Activated CD4-positive, alpha-beta T cell treated with anti-CD3 and anti-CD28 coated beads for 4 hours (primary cell): ENCODE measurements at places on chromosomes 13 and 19.
A peak's percentile ranks its signal among the peaks of the same experiment; 100 is the strongest.

- DNase-seq: no peak
Observed at GRCh38 chr19:52599241-52599640, 29.2 kb downstream of the ZNF701 start.

DNA sequence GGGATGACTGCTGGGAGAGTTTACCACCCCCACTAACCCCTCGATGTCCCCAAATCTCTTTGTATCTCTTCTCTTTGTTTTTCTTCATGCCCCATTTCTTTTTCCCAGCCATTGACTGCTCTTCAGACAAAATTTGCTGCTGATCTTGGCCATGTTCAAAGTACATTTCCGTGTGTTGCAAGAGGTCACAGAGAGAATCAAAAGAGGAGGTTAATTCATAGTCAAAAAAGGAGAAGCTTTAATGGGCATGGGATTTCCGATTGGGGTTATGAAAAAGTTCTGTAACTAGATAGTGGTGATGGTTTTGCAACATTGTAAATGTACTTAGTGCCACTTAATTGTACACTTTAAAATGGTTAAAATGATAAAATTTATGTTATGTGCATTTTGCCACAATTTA is 121.1 kb downstream of the FLT1 start:
- DNase-seq: no peak

DNA sequence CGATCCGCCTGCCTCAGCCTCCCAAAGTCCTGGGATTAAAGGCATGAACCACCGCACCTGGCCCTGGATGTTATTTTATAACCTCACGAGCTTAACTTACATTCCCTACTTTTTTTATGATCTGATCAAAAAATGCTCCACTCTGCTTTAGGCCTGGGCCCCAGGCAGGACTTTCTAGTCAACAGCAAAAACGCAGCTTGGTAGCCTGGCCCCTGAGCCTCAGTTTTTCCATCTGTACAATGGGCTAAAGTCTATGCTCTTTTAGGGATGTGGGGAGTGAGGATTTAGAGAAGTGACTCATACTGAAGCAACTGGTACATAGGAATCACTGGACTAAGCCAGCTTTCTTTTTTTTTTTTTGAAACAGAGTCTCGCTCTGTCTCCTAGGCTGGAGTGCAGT is 11.9 kb upstream of the PIK3R2 start:
- DNase-seq: no peak

DNA sequence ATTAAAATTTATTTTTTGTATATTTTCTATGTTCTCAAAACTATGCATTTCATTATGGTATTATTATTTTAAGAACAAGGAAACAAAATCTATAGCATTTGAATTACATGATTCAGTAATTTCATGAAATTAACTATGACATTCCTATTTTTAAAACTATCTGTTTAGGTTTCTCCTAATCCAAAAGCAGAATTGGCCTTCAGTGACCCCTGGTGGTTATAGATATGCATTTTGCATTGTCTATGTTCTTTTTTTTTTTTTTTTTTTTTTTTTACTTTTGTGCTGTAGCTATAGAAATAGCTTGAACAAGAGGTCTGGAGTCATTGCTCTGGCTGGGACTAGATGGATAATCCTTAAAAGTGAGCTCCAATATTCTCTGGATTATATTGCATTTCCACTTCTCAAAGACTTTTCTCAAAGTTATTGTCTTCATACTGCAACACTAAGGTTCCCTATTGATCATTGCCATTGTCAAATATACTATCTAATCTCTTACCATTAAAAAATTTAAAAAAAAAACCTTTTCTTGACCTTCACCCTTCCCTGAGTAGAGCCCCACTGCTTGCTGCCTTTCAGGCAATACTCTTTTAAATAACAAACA is 15.9 kb upstream of the DNAJC3 start:
- no peak for DNase-seq

GRCh38 chr13:77565635-77566034 is 30.1 kb downstream of the SCEL start:
- no peak for DNase-seq

DNA sequence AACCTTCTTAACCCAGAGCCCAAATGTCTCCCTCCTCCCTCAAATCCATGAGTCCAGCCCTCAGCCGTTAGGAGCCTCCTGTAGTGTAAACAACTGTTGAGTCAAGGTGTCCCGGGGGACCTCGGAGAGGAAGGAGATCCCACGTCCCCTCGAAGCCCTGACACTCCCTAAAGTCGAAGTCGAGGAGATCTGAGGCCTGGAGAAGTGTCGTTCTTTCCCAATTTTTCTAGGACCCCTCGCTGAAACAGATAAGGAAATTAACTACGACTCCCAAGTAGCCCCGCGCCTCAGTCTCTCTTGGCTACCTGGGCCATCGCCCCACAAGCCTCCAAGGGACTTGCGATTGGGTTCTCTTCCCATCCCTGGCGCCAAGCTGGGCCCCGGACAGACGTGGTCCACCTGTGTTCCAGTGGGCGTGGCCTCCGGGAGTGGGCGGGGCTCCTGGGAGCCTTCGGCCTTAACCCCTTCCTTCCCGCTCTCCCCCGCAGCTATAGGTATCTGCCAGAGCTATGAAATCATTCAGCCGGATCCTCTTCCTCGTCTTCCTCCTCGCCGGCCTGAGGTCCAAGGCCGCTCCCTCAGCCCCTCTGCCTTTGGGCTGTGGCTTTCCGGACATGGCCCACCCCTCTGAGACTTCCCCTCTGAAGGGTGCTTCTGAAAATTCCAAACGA is 869 bp downstream of the GFY start:
- DNase-seq: no peak

DNA sequence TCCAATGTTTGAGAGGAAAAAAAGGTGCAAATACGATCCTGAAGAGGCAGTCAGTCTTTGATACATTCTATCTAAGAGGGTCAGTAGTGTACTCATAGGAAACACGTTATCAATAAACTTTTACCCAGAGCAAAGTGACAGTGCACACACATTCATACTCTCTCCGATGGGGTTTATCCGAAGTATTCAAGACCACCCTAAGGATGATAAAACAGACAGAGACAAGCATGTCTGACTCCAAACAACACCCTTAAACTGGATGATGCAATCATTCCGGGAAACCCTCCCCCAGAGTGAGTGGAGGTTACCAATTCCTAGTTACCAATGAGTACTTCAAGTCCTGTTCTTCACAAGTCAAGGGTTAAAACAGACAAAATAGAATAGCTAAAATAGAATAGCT is 79.1 kb downstream of the DNAJC3 start:
- no peak for DNase-seq

DNA sequence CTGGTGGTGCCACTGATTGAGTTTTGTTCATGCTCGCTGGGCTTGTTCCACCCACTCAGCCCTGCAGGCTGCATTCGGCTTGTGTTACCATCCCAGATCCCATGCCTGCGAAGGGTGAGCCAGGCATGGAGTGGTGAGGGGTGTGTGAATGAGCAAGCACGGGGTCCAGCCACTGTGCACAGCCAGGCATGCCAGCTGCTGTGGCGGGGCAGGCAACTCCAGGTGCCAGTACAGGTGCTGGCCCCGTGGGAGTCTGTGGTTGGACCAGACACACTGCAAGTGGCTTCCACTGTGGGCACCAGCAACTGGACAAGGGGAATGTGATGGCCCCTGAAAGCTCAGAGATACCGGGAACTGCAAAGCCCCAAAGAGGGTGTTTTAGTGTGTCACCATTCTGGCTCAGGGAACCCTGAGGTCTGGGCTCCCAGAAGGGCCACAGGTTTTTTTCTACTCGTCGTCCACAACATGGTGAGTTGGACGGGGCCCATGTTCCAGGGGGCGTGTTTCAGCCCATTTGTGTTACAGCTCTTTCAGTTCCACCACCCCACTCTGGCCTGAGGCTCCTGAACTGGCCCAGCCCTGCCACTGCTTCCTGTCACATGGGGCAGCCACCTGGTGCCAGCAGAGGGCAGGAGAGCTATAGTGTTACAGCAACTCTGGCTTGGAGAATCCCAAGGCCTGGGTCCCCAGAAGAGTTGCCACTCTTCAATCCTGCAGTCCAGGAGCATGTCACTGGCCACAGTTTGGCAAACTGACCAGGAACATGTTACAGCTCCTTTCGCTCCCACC is 217.0 kb upstream of the OBI1 start:
- no peak for DNase-seq

DNA sequence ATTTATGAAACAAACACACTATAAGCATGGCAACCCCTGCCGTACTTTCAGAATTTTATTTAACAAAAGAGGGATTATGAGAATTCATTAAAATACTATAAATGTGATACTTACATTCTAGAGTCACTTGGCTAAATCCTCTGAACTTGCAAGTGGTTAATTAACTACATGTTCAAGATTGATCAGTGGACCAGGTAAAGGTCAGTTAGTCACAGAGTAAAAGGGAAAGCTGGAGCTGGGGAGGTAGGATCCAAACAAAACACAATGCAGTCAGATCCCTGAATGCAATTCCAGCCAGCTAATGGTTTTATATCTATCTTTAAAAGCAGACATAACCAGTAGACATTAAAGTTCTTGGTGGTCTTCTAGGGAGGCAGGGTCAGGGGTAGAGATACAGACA is 270.5 kb downstream of the DIAPH3 start:
- DNase-seq: no peak

DNA sequence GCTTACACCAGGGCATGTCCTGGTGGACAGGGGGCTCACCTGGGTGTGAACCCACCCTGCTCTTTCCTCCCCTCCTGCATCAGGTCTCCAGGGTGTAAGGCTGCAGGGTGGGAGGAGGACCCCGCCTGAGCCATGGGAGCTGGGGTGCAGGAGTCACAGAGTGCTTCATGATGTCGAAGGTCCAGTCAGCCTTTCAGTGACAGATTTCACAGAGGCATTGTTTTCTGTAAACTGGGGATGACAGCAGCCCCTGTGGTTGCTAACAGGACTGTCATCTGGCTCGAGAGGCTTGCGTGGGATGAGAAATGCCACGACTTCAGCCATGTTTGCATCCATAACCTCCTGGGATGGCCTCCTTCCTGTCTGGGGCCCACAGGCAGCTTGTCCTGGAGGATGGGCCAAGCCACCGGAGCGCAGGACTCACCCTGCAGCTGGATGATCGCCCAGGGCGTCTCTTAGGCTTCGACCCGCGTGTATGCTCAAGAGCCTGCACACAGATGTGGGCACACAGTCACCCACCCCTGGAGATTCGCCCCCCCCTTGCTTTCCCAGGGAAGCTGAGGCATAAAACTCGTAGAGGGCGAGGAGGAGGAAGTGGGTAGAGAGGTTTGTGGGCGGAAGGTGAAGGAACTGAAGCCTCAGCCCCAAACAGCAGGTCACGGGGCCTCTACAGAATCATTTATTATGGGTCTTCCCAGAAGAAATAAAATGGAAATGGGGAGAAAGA is 4.9 kb downstream of the NANOS3 start:
- peak; percentile 38 for DNase-seq

- no peak for DNase-seq
Observed at GRCh38 chr19:14516746-14517438, 1.3 kb downstream of the DNAJB1 start.

GRCh38 chr13:28037399-28037798 is 48.9 kb upstream of the URAD start:
- DNase-seq: no peak

DNA sequence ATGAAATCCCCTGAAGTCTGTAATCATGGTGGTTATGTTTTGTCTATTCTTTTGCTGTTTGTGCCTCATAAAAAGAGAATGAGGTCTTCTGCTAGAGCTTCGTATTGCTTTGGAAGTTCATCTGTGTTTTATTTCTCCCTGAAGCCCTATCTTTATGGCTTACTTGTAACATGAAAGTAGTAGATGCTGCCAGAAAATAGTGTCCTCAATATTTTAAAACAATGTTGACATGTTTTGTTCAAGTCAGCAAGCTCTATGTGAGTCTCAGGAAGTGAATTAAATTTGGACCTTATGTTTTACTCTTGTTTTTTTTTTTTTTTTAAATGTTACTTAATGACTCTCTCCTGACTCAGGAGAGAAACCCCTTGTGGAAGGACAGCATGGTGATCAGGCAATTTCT is 130.5 kb downstream of the B3GLCT start:
- DNase-seq: no peak

- DNase-seq: no peak
Observed at GRCh38 chr13:24007979-24008620, 110.8 kb upstream of the C1QTNF9B start.

- peak; percentile 33 for DNase-seq
Observed at GRCh38 chr19:16367261-16367683, 42.6 kb downstream of the KLF2 start.

DNA sequence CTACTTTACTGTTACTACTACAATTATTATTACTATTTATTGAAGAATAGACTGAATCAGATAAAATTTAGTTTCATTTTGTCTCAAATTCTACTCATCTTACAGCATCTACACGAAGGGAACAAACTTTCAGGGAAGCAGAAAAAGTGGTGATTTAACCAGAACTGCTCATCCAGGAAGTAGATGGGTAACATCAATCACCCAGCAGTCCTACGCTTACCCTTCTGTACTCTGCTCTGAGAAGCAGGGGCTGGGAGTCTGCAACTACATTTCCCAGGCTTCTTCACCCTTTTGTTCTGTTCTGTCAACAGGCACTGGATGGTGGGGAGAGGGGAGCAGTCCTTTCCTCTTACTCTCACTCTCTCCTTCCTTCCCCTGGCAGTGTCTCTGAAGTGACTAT is 31.4 kb upstream of the GGACT start:
- DNase-seq: no peak

DNA sequence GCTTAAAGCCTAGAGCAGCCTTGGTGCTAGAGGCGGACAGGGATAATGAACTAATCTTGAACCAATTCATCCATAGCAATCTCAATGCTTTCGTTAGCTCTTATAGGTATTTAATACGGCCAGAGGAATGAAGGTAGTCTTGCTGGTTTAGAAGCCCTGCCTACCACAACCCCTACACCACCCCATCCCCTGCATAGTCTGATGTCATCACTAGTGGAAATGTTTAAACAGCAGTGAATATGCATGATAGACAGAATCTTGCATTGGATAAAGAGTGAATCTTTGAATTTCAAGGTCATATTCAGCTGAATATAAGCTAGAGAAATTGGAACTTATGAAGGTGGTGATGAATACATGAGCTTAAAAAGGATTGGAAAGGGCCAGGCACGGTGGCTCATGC is 321.9 kb downstream of the ITGBL1 start:
- no peak for DNase-seq

DNA sequence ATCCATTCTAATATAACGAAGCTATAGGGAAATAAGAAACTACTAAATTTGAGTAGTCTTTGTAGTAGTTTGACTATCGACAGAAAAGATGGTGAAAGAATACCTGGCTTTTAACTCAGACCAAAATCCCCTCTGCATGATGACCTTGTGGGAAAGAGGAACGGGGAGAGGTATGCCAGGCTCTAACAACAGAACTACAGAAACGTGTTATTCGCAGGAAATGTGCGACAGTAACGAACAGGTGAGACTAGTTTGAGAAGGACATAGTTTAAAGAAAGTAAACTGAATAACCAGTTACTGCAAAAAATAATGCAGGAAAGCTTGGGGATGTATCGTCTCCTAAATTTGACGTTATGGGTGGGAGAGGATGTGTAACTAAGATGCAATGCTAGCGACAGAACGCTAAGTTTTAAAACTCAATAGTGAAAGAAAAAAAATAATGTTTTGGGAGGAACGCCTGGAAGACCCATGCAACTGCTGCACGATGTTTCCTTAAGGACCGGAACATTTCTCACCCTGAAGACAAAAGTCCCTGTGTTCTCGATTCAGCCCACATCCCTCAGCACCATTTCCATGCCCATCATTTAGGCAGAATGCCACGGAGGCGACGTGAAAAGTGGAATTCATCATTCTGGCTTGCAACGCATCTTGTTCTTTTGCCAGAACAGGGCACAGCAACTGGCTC is 1.6 kb upstream of the RAP2A start:
- no peak for DNase-seq

- no peak for DNase-seq
Observed at GRCh38 chr13:73879346-73880015, 254.7 kb downstream of the KLF12 start.
